Erythroblast (primary cell): ENCODE measurements at places on chromosomes 2 and 18.

DNA sequence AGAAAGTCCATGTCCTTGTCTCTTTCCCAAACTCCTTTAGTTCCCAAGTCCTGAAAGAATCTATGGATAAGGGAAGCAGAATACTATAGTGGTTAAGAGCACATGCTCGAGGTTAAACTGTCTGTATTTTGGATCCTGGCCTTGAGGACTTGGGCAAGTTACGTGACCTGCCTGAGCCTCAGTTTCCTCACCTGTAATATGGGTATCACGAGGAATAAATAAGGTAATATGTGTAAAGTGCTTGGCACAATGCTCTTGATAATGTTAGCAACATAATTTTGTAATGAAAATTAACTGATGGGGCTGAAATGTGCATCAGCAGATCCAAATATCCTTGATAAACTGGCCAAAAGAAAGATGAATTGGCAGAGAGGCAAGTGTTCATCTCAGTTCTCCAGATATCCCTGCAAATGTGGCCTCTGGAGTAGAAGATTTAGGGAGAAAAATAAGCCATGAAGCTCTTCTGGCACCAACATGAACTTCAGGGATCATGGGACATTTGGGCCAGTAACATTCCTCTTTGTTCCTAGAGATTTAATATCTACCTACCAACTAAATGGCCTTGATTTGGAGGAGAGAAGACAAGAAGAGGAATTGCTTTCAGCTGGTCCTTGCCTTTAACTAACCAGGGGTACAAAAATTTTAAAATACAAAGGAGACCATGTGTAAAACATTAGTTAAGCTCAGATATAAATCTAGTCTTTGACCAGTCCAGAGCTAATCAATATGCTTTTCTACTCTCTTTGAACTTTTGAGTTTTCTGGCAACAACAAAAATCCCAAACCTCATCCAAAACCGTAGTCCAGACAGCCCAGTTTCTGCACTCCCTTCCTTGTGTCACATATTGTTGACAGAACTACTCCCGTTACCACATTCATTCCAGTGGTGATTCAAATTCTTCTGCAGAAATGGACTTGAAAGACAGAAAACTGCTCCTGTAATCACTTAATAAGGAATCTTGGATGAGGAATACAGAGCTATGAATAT, 52.7 kb upstream of the EML4 start:
- DNase-seq = no peak

GRCh38 chr2:148613231-148614013, 31.1 kb upstream of the EPC2 start:
- no peak for DNase-seq

DNA sequence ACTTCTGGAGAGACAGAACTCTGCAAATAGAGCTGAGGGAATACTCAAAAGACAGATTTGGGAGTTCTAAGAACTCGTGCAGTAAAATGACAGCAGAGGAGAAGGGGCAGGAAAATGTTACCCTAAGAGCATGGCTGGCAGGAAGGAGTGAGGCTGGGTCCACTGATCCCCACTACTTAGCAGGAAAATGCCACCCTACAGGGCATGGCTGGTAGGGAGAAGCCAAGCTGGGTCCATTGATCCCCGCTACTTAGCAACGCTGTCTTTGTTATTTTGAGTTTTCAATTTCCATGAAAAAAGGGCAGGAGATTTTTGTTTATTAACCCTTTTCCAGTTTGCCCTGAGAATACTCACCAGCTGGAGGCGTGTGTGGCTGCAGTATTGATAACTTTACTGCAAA, 100.3 kb upstream of the TMEM200C start:
- DNase-seq = no peak

GRCh38 chr2:128369602-128370467, 51.2 kb upstream of the HS6ST1 start:
- no peak for DNase-seq

GRCh38 chr2:143839456-143839855, 680.5 kb downstream of the ZEB2 start:
- DNase-seq = no peak

DNA sequence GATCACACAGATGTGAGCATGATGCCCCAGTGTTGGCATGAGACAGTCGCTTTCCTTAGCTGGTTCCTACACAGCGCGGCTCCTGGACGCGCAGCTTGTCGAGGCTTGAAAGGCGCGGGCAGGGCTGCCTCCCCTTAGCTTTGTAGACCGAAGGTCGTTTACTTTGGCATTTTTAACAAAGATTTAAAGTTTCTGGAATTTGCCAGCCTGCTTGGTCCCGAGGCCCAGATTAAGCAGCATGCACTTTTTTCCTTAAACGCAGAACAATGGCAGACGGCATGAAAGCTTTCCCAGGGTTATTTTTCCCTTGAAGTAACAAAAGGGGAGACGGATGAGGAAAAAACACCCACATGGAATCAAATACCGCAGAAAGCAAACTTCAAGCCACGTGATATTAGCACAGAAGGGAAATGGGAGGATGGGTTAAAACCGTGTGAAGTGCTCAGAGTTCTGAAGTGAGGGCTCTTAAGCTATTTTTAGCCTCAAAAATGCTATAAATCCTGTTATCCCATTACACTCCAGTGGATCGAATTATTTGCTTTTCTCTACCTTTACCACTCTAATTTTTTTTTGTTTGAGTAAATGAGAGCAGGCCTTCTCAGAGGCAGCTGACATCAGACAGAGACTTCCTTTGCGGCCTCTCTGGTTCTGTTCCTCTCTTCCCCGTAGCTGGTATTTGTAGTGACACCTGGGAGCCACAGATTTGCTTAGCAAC, 55.7 kb downstream of the NPAS2 start:
- DNase-seq = no peak

DNA sequence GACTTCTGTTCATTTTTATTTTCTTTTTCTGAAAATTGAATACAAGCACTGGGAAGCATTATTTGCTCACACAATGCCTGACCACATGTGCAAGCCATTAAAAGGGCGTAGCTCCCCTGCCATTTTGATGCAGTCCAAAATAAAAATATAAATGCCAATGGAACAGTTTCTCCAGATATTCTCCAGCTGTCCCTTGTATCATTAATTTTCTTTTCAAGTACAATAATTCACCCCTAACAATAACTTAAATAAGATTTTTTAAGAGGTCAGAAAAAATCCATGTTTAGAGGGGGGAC, 168.0 kb downstream of the TMEFF2 start:
- no peak for DNase-seq

GRCh38 chr2:30239308-30239985, 8.1 kb downstream of the LBH start:
- DNase-seq = peak; percentile 86

DNA sequence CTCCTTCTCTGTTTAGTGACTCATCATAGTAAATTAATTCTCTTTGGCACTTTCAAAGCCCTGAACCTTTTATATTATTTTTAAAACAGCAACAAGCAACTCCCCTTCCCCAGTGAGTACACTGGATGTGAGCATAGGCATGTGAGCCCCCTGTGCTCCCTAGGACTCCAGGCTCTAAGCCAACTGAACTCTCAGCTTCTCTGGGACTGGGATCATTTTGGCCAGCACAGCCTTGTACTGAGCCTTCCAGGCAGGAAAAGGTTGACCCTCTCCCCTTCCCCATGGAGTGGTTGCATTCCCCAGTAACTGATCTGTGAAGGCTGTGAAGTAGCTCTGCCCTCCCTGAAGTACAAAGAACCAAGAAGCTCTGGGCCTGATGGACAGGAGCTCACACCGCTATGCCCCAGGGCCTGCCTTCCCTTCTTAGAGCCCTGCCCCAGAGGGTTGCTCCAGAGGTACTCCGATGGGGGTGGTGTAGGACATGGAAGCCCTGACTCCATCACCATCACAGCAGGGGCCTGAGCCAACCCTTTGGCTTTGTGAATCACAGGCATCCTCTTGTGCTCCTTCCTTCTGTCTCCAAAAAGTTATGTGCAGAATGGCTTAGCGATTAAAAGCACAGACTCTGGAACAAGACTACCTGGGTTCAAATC, 57.8 kb downstream of the ADD2 start:
- no peak for DNase-seq

DNA sequence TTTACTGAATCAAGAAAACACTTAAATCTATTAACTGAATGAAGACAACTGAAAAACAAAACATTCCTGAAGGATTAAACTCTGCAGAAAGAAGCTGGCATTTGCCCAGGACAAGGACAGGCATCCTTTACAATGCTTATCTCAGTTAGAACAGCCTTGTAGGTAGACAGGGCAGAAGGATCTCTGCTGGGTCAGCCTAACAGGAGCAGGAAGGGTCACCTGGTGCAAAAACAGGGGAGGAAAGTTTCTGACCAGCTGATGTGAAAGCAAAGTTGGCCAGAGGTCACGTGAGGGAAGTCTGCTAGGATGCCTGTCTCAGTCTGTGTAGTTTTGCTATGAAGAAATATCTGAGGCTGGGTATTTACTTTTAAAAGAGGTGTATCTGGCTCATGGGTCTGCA, 348.6 kb downstream of the ANAPC1 start:
- DNase-seq = no peak

- DNase-seq = no peak
Observed at GRCh38 chr2:100239486-100240210, 82.7 kb downstream of the LONRF2 start.

DNA sequence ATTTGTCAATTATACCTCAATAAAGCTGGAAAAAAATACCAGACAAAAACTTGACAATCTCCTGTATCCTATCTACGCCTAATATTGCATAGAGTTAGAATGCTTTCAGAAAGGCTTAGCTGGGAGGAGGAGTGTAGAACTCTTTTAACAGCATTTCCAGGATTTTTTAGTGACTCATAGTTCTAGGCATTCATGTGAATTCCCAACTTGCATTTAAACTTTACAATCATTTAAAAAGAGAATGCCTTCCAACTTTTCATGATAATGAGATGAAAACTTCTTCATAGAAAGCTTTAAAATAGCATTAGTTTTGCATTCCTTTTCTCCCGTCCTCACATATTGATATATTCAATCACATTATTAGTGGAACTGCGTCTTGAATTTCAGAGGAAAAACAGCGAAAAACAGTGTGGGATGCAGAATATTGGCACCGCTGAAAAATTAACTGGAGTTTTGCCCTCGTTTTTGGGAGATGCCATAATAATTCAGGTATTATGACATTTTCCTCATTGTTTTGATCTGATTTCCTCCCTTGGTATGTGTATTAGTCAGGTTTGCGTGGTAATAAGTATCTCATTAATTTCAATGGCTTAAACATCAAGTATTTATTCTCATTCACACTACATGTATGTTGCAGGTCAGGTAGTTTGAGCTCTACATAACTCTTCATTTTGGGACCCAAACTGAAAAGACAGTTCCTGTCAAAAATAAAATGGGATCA, 293.2 kb upstream of the FIGN start:
- no peak for DNase-seq

- DNase-seq = no peak
Observed at GRCh38 chr2:42585779-42586178, 17.3 kb downstream of the MTA3 start.

DNA sequence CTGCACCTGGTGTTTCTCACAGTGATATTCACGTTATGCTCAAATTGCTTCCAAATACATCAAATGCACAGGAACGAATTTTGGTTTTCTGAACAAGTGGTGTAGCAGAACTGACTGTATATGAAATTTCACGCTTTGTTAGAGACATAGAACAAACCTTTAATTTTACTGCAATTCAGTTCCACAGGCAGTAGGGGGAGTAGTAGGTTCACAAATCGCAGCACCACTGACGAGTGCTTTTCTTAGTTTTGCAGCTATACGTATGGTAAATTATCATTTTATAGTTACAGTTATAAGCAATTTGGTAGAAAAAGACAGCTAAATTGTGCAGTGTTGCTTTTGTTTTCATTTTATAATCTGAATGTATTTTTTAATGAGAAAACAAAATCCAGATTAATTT, 113.3 kb downstream of the KIAA1328 start:
- DNase-seq = peak; percentile 67

DNA sequence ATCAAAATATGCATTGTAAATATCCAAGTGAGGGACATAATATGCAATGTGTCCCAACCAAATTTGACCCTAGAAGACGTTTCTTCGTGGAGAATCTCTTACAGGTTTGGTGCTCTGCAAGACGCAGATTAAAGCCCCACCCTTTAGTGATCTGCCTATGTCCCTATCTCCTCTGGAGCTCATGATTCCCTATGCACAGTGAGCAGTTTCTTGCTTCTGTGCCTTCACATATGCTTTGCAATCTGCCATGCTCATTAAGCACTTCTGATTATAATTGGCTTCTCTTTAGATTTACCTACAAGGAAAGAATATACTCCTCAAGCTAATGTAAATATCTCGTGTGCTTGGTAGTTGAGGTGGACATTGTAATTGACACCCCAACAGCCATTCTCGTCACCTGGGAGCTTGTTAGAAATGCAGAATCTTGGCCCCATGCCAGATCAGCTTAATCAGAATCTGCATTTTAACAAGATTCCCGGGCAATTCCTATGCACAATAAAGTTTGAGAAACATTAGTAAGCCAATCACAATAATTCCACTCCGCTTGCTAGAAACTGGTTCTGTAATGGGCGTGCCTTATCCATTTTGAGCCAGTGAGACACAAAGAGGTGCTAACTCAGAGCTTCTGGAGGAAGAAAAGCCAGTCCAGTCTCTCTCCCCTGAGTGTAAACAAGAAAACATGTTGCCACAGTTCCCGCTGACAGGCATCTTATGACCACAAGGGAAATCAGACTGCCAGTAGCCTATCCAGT, 2.8 kb upstream of the PUM2 start:
- DNase-seq = peak; percentile 89

DNA sequence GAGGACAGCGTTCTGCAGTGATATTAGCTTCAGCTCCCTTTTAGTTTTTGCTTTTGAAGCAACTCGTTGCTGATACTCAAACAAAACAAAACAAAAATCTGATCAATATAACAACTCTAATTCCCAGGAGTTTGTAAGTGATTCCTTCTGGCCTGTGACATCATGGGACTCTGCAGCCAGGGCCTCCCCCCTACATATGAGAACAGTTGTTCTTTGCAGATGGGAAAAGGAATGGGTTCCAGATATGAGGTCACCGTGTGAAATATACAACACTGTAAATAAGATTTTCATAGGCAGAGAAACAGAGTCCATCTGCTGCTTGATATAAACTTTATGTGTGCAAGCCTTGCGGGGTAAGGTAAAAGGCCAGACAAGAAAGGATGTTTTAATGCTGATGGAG, 56.7 kb downstream of the DIS3L2 start:
- DNase-seq = no peak

DNA sequence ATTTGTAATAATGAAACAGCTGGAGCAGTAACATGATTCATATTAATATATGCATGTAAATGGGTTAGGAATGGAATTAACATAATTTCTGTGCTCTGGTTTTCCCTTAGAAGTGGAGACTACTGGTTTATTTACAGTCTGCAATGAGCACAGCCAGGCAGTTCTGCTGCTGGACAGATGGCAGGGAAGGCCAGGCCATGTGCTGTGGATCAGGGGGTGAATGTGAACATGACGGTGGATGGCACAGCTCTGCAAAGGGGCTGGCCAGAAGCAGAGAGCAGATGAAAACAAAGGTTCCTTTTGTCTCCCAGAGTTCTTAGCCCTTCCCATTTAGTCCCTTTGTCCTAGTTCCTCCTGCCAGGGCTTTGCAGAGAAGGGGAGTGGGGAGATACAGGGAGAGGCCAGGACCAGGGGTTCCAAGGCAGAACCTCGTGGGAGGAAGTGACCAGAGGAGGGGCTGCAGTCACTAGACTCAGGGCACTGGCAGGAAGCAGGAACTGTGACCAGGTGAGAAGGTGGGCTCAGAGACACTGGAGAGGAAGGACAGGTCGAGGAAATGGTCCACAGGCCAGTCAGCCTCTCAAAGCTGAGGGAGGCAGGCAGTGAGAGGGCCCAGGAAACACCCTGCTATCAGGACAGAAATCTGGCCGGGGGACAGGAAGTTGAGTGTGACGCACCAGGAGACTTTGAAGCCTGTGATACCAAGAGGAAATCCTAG, 112.9 kb upstream of the ATP8B1 start:
- DNase-seq = no peak
